Naive thymus-derived CD8-positive, alpha-beta T cell (primary cell): ENCODE measurements at places on chromosomes 2 and 18. TPM values are rescaled to one million over a fixed set of nuclear protein-coding genes. Genes with fewer than 3 reads are reported as not detected.

Gene REG3G
- polyA plus RNA-seq: not detected

Gene UGT1A10
- not detected for polyA plus RNA-seq

Gene ANKRD12
- 70.4 TPM for polyA plus RNA-seq

DNA sequence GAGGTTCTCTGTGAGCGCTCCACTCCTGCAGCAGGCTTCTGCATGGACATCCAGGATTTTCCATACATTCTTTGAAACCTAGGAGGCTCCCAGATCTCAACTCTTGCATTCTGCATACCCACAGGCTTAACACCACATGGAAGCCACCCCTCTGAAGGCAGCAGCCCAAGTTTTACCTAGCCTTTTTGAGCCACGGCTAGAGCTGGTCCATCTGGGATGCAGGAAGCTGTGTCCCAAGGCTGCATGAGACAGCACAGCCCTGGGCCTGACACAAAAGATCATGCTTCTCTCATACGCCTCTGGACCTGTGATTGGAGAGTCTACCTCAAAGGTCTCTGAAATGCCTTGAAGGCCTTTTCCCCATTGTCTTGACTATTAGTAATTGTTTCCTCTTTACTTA is 53.6 kb upstream of the RPRM start:
- DNase-seq: no peak

- no peak for DNase-seq
These were observed 183.0 kb downstream of the MREG start for GRCh38 chr2:215830304-215830703.

- no peak for DNase-seq
These were observed 90.6 kb upstream of the MBOAT2 start for GRCh38 chr2:9094117-9094516.
